CD4-positive, alpha-beta memory T cell (primary cell): ENCODE measurements at places on chromosomes 1 and 21. TPM values are rescaled to one million over a fixed set of nuclear protein-coding genes. Genes with fewer than 3 reads are reported as not detected.

DNA sequence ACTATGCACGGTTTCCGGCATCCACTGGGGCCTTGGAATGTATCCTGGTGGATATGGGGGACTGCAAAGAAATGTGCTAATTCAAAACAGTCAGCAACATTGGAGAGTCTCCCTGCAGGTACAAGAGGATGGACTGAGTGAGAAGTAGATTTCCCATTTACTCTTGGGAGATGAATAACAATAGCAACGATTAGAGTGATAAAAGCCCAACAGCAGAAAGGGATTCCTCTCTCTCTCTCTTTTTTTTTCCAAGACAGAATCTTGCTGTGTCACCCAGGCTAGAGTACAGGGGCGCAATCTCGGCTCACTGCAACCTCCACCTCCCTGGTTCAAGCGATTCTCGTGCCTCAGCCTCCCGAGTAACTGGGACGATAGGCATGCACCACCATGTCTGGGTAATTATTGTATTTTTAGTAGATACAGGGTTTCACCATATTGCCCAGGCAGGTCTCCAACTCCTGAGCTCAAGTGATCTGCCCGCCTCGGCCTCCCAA is 5.0 kb upstream of the SHCBP1L start:
- H3K4me1 ChIP-seq, result no peaks in the 10 kb centered on the region
- no peak overlapping the region for H3K4me3 ChIP-seq

GRCh38 chr1:214146523-214146922 is 134.4 kb upstream of the SMYD2 start:
- H3K27me3 ChIP-seq, result no peaks in the 10 kb centered on the region
- no peak for DNase-seq
- H3K36me3 ChIP-seq, result no peaks in the 10 kb centered on the region
- no peak overlapping the region for H3K27ac ChIP-seq
- H3K4me3 ChIP-seq, result no peak overlapping the region
- H3K4me1 ChIP-seq, result no peaks in the 10 kb centered on the region

- H3K36me3 ChIP-seq, result no peaks in the 10 kb centered on the region
- no peak for DNase-seq
- no peaks in the 10 kb centered on the region for H3K27me3 ChIP-seq
- no peaks in the 10 kb centered on the region for H3K4me1 ChIP-seq
Observed at GRCh38 chr1:213245260-213245910, 194.3 kb downstream of the RPS6KC1 start.

DNA sequence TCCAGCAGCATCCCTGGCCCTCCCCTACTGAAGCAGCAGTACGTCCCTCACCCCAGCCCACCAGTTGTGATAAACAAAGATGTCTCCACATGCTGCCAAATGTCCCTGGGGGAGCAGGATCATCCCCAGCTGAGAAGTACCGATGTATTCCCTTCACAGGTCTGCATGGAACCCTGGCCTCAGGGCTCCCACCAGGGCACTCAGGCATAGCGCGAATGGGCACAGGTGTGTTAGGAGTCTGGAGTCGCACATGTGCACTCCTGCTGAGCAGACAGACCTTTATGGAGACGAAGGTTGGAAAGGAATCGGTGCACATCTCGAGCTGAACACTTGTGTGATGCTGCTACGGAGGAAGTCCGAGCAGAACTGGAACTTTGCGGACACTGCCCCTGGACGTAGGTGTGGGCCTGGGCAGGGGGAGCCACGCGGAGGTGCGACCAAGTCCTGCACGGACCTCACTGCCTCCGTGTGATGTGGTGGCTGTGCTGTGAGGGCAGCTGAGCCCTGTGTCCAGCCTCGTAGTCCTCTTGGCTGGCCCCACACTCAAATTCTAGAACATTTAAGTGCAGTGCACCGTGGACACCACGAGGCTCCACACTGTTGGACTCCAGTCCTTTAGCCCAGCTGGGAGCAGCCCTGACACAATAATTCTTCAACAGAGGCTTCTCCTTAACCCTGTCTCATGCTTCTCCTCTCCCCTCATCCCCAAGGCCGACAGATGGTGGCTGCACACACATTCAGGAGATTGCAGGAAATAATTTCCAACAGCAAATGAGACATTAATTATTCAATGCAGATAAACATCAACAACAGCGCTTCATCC is 43.4 kb downstream of the RSPH1 start:
- no peaks in the 10 kb centered on the region for H3K27me3 ChIP-seq
- DNase-seq, result no peak
- peaks cover 8% of the 10 kb centered on the region for H3K36me3 ChIP-seq
- peaks cover 31% of the 10 kb centered on the region for H3K4me1 ChIP-seq
- no peak overlapping the region for H3K27ac ChIP-seq

DNA sequence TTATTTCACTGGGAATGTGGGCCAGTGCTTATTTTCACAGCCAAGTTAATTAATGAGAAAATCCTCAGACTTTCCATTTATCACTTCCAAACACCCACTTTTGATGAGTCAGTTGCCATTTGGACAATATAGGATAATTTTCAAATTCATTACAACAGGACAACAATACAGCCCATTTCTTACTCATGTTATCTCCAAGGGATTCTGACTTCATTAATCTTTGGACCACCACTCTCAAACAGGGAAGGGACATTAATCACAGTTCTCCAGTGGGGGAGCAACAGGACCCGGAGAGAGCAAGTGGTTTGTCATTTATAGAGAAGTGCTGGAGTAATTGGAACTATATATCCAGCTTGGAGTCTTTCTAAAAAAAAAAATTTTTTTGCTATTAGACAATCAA is 38.7 kb downstream of the JUN start:
- no peaks in the 10 kb centered on the region for H3K4me1 ChIP-seq
- H3K27me3 ChIP-seq, result no peaks in the 10 kb centered on the region
- no peak overlapping the region for H3K27ac ChIP-seq
- H3K36me3 ChIP-seq, result no peaks in the 10 kb centered on the region

- no peak overlapping the region for H3K27ac ChIP-seq
- H3K4me1 ChIP-seq, result no peaks in the 10 kb centered on the region
- H3K27me3 ChIP-seq, result no peaks in the 10 kb centered on the region
- no peak for DNase-seq
- H3K4me3 ChIP-seq, result no peak overlapping the region
Observed at GRCh38 chr1:59560807-59561450, 253.8 kb upstream of the HOOK1 start.

DNA sequence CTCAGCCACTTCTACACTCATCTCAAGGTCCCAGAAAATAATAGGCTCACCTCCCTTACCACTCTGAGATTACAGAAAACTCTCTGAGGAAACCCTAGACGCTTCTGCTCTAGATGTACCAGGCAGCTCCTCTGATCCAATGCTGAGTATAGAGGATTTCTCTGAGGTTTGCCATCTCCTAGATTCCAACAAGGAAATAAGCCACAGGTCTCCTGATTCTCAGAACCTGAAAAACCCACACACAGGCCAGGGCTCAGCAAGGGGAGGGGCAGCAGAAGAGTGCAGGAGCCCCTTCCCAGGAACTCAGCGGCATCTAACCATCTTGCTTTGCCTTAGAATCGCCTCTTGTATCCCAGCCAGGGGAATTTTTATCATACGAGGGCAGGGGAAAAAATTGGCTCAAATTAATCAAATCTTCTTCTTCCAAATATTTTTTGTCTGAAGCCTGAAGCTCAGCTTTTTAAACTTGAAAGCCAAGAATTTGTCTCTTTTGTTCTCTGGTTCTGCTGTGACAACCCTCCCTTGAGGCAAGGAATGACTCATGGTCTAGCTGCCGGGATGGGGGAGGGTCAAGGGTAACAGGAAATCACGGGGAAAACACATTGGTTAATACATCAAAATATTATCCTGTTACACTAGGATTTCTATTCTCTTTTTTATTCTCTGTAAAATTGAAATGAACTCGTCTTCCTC is 30.8 kb downstream of the GORAB start:
- H3K36me3 ChIP-seq, result no peaks in the 10 kb centered on the region
- no peak overlapping the region for H3K27ac ChIP-seq
- no peak for DNase-seq
- no peak overlapping the region for H3K4me3 ChIP-seq
- no peaks in the 10 kb centered on the region for H3K27me3 ChIP-seq
- H3K4me1 ChIP-seq, result peaks cover 11% of the 10 kb centered on the region

DNA sequence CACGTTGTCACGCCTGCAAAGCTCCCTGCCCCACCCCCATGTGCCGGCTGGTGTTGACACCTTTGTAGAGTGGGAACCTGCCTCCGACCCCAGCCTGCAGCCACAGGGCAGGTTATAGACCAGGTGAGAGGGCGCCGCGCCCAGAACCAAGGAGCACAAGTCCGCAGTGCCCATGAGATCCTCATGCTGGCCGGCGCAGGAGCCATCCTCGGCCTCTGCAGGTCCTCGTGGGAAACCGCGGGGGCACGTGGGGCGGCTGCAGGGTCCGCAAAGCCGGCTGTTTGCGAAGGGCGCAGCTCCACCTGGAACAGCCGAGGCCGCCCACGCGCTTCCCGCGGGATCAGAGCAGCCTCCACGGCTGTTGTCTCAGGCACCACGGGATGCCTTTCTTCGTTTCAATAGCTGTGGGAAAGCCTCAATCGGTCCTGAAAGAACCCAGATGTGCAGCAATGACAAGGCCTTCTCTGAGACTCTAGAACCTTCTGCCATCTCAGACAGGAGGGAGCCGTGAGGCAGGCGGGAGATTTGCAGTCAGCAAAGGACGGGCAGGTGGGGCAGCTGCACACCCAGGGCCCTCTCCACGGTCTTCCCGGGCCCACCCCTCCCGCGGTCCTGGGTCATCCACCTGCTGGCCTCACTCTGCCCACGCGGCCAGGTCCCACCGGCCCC is 29.9 kb downstream of the POFUT2 start:
- no peak overlapping the region for H3K4me3 ChIP-seq
- H3K27me3 ChIP-seq, result no peaks in the 10 kb centered on the region
- H3K4me1 ChIP-seq, result peaks cover 24% of the 10 kb centered on the region
- no peaks in the 10 kb centered on the region for H3K36me3 ChIP-seq

DNA sequence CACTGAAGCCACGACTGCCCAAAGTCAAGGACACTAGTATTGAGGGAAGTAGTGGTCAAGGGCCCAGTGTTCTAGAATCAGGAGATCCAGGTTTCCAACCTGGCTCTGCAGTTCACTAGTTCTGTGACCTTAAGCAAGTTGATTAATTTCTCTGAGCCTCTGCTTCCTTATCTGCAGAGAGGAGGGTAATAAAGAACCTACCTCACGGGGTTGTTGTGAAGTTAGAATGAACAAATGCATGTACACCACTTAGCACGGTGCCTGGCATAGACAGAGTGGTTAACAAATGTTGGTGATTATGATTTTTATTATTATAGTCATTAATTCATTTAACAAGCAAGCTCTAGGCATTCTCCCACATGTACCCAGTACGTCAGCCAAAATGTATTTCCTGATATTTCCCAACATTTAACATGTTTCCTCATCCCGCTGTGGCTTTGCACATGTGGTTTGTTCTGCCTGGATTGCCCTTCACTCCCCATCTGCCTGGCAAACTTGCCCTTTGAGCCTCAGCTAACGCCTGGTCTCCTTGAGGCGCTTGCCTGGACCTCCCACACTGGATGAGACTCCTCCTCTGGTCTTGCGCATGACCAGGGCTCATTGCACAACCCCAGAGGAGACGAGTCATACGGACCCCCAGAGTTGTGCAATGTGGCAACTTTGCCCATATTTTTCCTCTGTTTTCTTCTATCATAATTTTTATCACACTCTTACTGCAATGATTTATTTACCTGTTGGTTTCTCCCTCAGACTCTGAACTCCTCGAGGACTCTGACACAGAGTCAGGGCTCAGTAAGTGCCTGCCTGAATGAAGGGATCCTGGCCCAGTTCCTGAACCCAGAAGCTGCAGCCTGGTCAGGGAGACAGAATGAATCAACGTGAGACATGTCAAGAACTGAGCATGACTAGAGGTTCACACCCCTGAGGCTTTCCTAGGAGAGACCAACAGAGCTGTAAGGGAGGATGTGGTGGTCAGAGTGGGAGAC is 20.7 kb upstream of the MFSD2A start:
- DNase-seq, result no peak
- no peaks in the 10 kb centered on the region for H3K36me3 ChIP-seq
- no peaks in the 10 kb centered on the region for H3K4me1 ChIP-seq
- no peak overlapping the region for H3K27ac ChIP-seq
- H3K27me3 ChIP-seq, result no peaks in the 10 kb centered on the region

GRCh38 chr1:164605254-164606091 is 46.5 kb downstream of the PBX1 start:
- H3K27ac ChIP-seq, result no peak overlapping the region
- H3K36me3 ChIP-seq, result no peaks in the 10 kb centered on the region
- no peaks in the 10 kb centered on the region for H3K27me3 ChIP-seq
- no peak for DNase-seq
- no peak overlapping the region for H3K4me3 ChIP-seq

DNA sequence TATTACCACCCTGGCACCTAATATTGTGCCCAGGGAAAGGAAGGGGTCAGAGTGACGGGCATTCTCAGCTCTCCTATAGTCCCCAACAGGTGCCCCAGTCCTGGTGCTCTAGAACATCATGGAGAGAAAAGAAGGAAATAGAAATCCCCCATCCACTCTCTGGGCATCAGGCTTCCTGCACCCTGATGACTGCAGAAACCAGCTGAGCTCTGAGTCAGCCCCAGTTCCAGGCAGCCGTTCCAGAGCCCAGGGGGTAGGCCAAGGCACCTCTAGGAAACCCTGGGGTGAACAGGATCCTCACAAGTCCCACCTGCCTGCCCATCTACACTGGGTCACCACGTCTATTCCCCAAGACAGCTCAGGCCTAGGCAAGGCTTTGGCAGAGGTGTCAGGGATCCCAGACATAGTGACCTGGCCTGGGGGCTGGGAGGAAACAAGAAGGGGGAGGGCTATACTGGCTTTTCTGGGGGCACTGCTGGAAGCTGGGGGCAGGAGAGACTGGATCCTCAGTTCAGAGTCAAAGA is 709 bp downstream of the NECTIN4 start:
- no peak overlapping the region for H3K4me3 ChIP-seq
- DNase-seq, result no peak
- no peak overlapping the region for H3K27ac ChIP-seq
- H3K4me1 ChIP-seq, result no peaks in the 10 kb centered on the region
- H3K36me3 ChIP-seq, result no peaks in the 10 kb centered on the region

- H3K4me1 ChIP-seq, result no peaks in the 10 kb centered on the region
- no peak overlapping the region for H3K4me3 ChIP-seq
- H3K36me3 ChIP-seq, result peaks cover 44% of the 10 kb centered on the region
- no peak overlapping the region for H3K27ac ChIP-seq
Observed at GRCh38 chr1:229461032-229461668, 27.3 kb upstream of the ACTA1 start.

GRCh38 chr1:84156210-84156621 is 12.1 kb downstream of the PRKACB start:
- DNase-seq, result peak; percentile 35
- H3K27ac ChIP-seq, result no peak overlapping the region
- peaks cover 87% of the 10 kb centered on the region for H3K4me1 ChIP-seq
- H3K36me3 ChIP-seq, result no peaks in the 10 kb centered on the region
- H3K27me3 ChIP-seq, result no peaks in the 10 kb centered on the region

DNA sequence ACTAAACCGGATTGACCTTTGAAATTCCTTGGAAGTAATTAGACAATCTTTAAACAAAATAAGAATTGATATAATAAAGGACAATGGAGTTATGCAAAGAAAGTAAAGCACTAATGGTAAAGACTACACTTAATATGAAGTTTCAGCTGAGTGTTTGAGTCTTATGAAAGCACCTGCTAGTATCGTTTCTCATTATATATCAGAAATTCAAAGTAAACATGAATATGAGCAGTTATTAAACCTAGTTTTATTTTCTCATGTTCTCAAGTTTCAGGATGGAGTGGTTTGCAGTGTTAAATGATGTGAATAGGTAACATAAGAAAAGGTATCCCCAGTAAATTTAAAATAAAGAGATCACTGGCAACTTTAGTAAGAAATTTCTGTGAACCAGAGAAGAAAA is 188.6 kb downstream of the ZP4 start:
- H3K4me1 ChIP-seq, result no peaks in the 10 kb centered on the region
- no peak overlapping the region for H3K4me3 ChIP-seq
- H3K27ac ChIP-seq, result no peak overlapping the region
- DNase-seq, result no peak

GBP7 gene
- total RNA-seq, result 0.17 TPM

ADAMTS4 gene
- 2.4 TPM for total RNA-seq

TNN gene
- total RNA-seq, result not detected

C1orf226 gene
- total RNA-seq, result not detected

PTBP2 gene
- 21.0 TPM for total RNA-seq

TRIM67 gene
- total RNA-seq, result not detected

TBX19 gene
- 4.3 TPM for total RNA-seq
